ENCODE measurements at places on chromosomes 2 and 18. TPM values are rescaled to one million over a fixed set of nuclear protein-coding genes. Genes with fewer than 3 reads are reported as not detected.

SNORC gene
- total RNA-seq, result 0.53 TPM

TUBB8B gene
- total RNA-seq, result not detected

- no peak for DNase-seq
Measured at GRCh38 chr2:196167666-196168065, 3.7 kb downstream of the STK17B start.

- no peak for DNase-seq
Measured at GRCh38 chr2:121033461-121033996, 251.5 kb downstream of the TFCP2L1 start.

POTEF gene
- total RNA-seq, result not detected

TRIM43 gene
- total RNA-seq, result under 0.01 TPM

FBXO48 gene
- total RNA-seq, result 0.26 TPM

- no peak for DNase-seq
Measured at GRCh38 chr2:105176429-105176828, 65.1 kb upstream of the GPR45 start.

- no peak for DNase-seq
Measured at GRCh38 chr2:206353685-206354084, 79.2 kb downstream of the ZDBF2 start.
